ENCODE measurements at places on chromosomes 1 and 21.

GRCh38 chr1:187691439-187691838 lies 862.7 kb downstream of the PLA2G4A start:
- no peak for DNase-seq

GRCh38 chr1:23684415-23684814 lies 7.2 kb upstream of the RPL11 start:
- DNase-seq, result no peak

DNA sequence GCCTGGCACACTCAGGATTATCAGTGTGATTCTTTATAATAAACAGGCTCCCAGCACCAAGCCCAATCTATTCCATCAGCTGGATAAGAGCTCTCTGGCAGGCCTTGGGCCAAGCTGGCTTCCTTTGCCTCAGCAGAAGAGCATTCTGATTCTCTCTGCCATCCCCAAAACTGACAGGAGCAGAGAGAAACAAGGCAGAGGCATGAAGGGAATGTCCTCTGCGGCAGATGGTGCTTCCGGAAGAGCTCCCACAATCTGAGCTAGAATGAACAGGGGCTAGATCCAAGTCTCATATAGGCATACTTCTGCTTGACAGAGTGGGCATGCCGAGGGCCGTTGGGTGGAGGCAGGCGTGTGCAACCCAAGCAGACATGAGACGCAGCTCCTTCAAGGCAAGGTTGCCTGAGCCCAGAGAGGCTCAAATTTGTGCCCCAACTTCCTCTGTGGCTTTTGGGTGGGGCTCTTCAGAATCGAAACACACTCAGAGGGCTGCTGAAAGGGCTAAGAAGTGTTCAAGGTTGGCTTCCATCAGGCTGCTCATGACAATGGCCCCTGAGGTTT lies 4.0 kb downstream of the CAPN2 start:
- peak; percentile 37 for DNase-seq

- DNase-seq, result no peak
Observed at GRCh38 chr1:3598051-3598491, 13.2 kb downstream of the MEGF6 start.

- no peak for DNase-seq
Observed at GRCh38 chr1:238675221-238675620, 711.1 kb upstream of the CHRM3 start.

GRCh38 chr1:201259476-201260235 lies 23.6 kb upstream of the PKP1 start:
- DNase-seq, result no peak

GRCh38 chr1:74763807-74764206 lies 30.9 kb downstream of the TYW3 start:
- no peak for DNase-seq

DNA sequence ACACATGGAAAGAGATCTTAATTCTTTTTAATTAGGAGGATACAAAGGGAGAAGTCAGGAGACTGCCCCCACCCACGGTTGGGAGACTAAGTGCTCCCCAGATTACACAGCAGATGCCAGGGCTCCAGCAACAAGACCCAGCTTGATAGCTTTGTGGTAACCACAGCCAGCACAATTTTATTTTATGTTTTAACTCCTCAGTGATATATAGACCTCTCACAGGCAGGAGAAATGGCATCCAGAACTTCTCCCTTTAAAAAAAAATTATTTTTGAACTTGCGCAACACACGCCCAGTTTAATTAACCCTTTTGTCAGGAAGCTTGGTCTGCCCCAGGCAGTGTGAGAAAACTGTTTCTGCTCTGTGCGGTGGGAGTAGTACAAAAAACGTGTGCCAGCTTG lies 62.6 kb upstream of the ACOT11 start:
- no peak for DNase-seq

DNA sequence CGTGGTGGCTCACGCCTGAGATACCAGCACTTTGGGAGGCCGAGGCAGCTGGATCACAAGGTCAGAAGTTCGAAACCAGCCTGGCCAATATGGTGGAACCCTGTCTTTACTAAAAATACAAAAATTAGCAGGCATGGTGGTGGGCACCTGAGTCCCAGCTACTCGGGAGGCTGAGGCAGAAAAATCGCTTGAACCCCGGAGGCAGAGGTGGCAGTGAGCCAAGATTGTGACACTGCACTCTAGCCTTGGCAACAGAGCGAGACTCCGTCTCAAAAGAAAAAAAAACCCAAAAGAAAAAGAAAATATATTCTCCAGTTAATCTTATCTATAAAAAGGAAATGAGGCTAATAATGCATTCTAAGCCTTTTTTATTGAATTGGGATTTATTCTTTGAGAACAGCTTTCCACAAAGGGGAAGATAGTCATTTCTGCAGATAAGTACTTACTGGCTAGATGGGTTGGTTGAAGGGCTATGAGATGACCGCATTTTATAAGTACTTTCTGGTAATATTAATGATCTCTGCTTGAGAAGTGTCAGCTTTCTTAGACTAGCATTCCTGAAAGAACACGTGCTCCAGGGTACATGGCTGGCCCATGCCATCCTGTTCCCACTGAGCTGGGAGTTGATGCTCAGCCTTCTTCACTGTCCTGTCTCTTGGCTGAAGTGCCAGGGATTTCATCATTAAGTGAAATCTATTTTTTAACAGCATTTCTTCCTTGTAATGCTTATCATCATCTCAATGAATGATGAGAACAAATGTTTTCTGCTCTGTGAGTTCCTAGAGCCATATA lies 57.9 kb downstream of the SASS6 start:
- no peak for DNase-seq

DNA sequence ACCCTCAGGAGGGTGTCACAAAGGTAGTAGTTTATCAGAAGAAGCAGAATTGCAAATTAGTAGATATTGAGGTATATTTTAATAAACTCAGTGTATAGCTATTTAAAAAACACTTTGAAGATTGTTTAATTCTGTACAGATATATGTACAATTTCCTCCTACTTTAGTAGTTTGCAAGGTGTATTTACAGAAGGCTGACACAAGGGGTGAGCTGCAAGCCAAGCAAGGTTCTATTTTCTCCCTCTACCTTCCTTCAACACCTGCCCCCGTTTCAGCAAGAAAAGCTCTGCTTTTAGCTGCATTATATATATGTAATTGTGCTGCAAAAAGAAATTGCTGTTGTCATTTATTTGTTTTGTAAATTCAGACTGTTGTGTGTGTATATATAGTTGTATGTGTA lies 674.2 kb upstream of the PKN2 start:
- DNase-seq, result no peak

- DNase-seq, result no peak
Observed at GRCh38 chr1:10841118-10841517, 44.7 kb upstream of the CASZ1 start.

- DNase-seq, result no peak
Observed at GRCh38 chr1:111216751-111217150, 10.8 kb upstream of the CHI3L2 start.

DNA sequence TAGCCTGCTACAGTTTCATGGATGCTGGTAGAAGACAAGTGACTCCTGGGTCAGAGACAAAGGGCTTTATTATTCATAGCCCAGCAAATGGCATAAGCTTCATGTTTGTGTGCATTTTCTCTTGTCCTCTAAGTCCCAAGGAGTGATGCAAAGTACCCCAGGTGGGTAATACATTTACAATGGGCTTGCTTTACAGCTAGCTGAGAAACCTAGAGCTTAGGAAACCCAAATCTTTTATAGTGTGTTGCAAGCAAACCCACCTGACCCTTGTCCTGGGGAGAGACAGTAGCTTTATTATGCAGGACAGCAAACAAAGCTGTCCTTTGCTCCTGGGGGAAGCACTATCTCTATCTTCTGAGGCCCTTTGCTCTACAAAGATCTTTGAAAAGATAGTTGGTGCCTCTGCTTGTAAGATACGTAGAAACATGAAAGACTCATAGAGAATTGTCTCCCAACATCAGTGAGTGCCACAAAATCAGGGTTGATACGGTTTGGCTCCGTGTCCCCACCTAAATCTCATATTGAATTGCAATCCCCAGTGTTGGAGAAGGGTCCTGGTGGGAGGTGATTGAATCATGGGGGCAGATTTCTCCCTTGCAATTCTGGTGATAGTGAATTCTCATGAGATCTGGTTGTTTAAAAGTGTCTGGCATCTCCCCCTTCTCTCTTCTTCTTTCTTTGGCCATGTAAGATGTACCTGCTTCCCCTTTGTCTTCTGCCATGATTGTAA lies 315.8 kb upstream of the USP24 start:
- no peak for DNase-seq

- DNase-seq, result peak; percentile 13
Observed at GRCh38 chr1:221994274-221994698, 252.4 kb upstream of the DUSP10 start.

DNA sequence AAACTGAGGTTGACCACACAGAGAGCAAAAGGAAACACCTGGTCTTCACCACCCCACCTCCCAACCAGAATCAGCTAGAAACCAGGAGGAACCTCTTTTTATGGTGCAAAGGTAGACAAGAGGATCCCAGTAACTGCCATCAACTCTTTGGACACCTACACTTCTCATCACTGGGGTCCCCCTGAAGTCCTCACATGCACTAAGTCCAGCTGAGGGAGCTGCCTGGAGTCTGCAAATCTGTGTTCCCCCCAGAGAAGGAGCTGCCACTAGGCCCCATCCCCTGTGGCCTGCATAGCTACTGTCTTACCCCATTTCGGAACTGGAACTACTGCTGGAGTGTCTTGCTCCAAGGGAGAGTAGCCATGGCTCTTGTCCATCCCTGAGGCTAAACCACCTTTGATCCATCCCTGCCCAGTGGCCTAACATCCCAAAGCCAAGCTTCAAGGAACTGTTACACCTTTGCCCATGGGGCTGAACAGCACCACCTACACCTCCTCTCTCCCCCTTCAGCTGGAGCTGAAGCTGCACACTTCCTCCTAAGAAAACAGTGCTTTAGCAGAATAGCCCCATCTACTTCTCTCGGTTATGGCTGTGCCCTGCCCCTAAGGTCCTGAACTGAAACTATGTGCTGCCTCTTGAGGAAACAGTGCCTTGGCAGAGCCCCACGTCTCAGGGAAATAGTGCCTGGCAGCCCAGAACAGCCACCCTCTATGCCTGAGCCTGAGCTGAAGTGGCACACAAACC lies 85.4 kb upstream of the CD53 start:
- no peak for DNase-seq

GRCh38 chr1:46512135-46512791 lies 22.6 kb downstream of the DMBX1 start:
- DNase-seq, result no peak
